ENCODE measurements at places on chromosomes 3 and 15.

GRCh38 chr15:66941108-66941711, 124.2 kb upstream of the SMAD3 start:
- H3K27me3 ChIP-seq = peaks cover 2% of the 10 kb centered on the region
- no peak overlapping the region for H3K27ac ChIP-seq
- H3K4me3 ChIP-seq = no peak overlapping the region
- no peak for DNase-seq
- H3K4me1 ChIP-seq = peaks cover 5% of the 10 kb centered on the region
- no peaks in the 10 kb centered on the region for H3K36me3 ChIP-seq

DNA sequence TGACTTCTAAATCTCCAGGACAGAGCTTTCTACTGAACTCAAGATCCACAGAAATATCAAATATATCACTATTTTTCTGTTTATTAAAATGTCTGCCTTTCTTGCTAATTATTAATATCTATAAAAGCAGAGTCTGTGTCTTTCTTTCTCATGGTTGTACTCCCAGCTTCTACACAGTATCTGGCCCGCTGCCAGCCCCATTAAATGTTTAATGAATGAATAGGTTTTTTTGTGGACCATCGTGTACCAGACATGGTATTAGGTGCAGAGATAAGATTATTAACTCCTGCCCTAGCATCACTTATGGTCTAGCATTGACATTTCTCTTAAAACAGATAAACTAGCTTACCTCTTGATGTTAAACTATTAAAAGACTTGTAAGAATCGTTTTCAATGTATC, 111.4 kb upstream of the RBMS3 start:
- no peak overlapping the region for H3K27ac ChIP-seq
- no peaks in the 10 kb centered on the region for H3K27me3 ChIP-seq
- peaks cover 13% of the 10 kb centered on the region for H3K4me1 ChIP-seq

GRCh38 chr15:77772641-77773402, 140.1 kb upstream of the LINGO1 start:
- H3K36me3 ChIP-seq = no peaks in the 10 kb centered on the region
- peaks cover 2% of the 10 kb centered on the region for H3K27me3 ChIP-seq
- no peaks in the 10 kb centered on the region for H3K4me1 ChIP-seq
- DNase-seq = no peak

GRCh38 chr15:94203306-94203705, 28.1 kb upstream of the MCTP2 start:
- no peak overlapping the region for H3K27ac ChIP-seq
- DNase-seq = no peak
- H3K27me3 ChIP-seq = no peaks in the 10 kb centered on the region

DNA sequence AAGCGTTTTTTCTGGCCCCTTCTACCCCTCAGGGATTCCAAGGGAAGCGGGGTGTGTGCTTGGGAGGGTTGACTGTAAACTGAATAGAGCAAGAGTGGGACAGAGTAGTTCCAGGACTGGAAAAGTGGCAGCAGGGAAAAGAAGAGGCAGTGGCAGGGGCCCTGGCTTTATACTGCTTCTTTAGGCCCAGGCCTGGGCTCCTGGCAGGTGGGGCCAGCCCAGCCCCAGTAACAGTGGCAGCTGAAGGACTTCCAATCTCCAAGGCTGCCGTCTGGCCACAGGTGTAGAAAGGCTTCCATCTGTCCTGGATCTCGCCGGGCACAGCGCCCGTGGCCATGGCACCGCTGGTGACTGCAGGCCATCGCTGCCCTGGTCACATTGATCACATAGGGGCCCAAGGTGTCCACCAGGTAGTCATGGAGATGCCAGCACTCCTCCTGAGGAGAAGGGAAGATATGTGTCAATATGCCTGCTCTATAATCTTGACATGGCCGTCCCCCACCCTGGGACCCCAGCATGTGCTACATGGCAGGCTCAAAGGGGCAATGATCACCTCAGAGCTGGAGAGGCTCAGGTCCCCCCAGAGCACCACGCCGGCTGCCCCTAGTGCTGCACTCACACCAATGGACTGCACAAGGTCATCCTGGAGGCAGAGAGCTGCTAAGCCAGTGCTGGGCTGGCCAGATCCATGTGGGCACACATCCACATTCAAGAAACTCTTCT, 1.0 kb upstream of the IFRD2 start:
- H3K4me1 ChIP-seq = peaks cover 23% of the 10 kb centered on the region
- H3K27me3 ChIP-seq = no peaks in the 10 kb centered on the region
- H3K27ac ChIP-seq = peak overlapping the region; percentile 96
- peak overlapping the region; percentile 89 for H3K4me3 ChIP-seq
- DNase-seq = no peak

DNA sequence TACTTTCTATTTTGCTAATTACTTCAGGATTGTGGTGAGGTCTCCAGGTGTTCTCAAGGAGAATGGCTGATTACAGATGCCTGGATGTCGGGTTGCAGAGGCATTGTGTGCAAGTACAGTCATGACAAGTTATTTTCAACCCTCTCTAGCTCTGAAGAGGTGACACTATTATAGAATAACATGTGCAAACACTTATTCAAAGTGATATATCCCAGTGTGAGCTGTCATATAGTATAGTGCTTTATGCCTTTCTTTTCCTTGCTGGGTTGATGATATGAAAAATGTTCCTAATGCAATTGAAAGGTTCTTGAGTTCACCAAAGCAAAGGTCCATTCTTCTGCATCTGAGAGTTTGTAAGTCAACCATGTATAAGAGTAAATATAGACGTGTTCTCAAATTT, 167.2 kb downstream of the SPATA16 start:
- no peak overlapping the region for H3K27ac ChIP-seq
- H3K4me3 ChIP-seq = no peak overlapping the region
- H3K27me3 ChIP-seq = no peaks in the 10 kb centered on the region
- H3K4me1 ChIP-seq = no peaks in the 10 kb centered on the region
- H3K36me3 ChIP-seq = no peaks in the 10 kb centered on the region

DNA sequence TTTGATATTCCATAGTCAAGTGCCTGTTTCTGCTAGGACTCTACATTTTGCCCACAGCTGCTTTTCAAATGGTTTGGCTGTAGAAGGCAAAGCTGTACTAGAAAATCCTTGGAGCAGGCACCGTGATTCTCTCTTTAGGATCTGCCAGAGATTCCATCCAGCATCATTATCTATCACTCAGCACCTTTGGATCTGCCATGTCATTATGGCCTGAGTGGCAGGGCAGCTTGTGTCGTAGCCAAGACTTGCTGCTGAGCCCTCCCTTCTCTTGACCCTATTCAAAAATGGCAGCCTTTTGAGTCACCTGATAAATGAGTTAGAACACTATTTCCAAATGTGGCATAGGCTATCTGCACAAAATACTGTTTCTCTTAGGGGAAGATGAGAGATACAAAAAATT, 8.1 kb upstream of the CMSS1 start:
- no peak overlapping the region for H3K4me3 ChIP-seq
- no peak for DNase-seq
- peaks cover 4% of the 10 kb centered on the region for H3K27me3 ChIP-seq
- H3K4me1 ChIP-seq = peaks cover 3% of the 10 kb centered on the region
- H3K27ac ChIP-seq = no peak overlapping the region

GRCh38 chr3:125240496-125240895, 27.9 kb upstream of the SLC12A8 start:
- no peak overlapping the region for H3K27ac ChIP-seq
- DNase-seq = no peak
- H3K4me3 ChIP-seq = no peak overlapping the region
- no peaks in the 10 kb centered on the region for H3K4me1 ChIP-seq
- H3K27me3 ChIP-seq = no peaks in the 10 kb centered on the region

DNA sequence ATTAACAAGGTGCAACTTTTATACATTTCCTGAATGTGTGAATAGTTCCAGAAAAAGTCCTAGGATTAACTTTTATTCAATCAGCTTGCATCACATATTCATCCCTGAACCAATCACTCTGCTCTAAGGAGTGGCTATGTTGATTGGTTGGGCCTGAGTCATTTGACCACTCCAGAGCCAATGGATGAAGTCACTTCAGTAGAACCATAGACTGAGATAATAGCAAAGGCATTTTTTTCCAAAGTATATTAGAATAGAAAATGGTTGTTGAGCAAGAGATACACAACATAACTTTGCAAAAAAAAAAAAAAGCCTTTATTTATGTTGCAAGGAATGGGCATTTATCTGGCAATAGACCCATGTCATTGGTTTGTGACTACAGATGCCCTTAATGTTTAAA, 55.5 kb upstream of the AGTR1 start:
- H3K27ac ChIP-seq = no peak overlapping the region
- H3K4me3 ChIP-seq = no peak overlapping the region
- H3K27me3 ChIP-seq = no peaks in the 10 kb centered on the region

DNA sequence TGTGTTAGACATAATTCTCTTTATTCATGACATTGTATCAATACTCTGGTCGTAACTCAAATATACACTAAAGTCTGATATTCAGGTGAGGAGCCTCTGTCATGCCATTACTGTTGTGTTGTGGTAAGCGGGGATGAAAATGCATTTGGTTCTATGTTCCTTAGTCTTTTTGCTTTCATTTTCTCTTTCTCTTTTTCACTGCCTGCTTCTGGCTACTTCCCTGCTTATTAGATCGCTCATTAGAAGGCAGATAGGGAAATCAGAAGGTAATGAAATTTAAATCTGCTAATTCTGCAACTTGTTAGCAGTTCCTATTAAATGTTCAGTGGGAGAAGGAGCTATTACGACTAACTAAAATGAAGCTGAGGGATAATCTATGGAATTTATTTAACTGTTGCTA, 345.0 kb downstream of the GRM7 start:
- no peak for DNase-seq
- no peaks in the 10 kb centered on the region for H3K36me3 ChIP-seq
- H3K4me1 ChIP-seq = no peaks in the 10 kb centered on the region

GRCh38 chr15:40270246-40270995, 12.4 kb downstream of the ANKRD63 start:
- H3K36me3 ChIP-seq = no peaks in the 10 kb centered on the region
- H3K27me3 ChIP-seq = no peaks in the 10 kb centered on the region
- DNase-seq = no peak
- H3K27ac ChIP-seq = no peak overlapping the region

GRCh38 chr15:71691081-71691457, 119.3 kb upstream of the NR2E3 start:
- peaks cover 5% of the 10 kb centered on the region for H3K4me1 ChIP-seq
- no peak overlapping the region for H3K4me3 ChIP-seq
- H3K36me3 ChIP-seq = no peaks in the 10 kb centered on the region

- no peaks in the 10 kb centered on the region for H3K36me3 ChIP-seq
- no peak overlapping the region for H3K4me3 ChIP-seq
- H3K27me3 ChIP-seq = no peaks in the 10 kb centered on the region
- no peak overlapping the region for H3K27ac ChIP-seq
Measured at GRCh38 chr3:77815467-77815866, 775.6 kb downstream of the ROBO2 start.

DNA sequence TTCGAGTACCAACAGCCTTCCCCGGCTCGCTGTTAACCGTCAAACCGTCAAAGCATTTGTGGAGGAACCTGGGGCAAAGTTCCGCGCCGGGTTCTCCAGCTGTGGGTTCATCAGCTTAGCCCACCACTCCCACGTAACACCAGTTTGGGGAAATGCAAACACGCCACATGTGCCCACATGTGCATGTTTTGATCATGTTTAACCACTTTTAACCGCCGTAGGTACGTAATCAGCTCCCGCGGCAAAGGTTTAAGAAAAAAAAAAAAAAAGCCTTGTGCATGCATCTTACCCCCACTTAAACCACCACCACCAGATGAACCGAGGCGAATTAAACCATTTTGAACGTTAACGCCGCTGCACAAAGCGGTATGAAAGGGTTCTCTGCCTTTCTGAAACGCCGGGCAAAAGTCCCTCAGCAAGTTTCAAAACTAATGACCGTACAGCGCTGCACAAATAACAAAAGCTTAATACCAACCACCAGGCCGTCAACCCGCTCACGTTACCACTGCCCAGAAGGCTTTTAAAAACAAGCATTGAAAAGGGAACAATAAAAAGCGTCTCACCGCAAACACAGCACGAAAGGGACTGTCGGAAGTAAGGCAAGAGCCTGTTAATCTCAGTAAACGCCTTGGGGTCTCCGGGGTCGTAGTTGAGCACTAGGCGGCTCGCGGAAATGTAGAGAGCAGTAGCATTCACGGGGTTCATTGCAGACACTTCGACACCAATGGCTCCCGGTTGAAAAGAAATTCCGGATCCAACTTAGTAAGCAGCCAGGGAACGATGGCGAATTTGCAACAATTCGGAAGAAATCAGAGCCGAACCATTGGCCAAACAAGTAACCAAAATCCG, 1.5 kb downstream of the MSL2 start:
- peaks cover 52% of the 10 kb centered on the region for H3K36me3 ChIP-seq
- peaks cover 43% of the 10 kb centered on the region for H3K4me1 ChIP-seq

- no peaks in the 10 kb centered on the region for H3K4me1 ChIP-seq
- no peaks in the 10 kb centered on the region for H3K36me3 ChIP-seq
Measured at GRCh38 chr3:118144919-118145318, 889.7 kb downstream of the IGSF11 start.

- no peak overlapping the region for H3K4me3 ChIP-seq
- no peak overlapping the region for H3K27ac ChIP-seq
- peaks cover 4% of the 10 kb centered on the region for H3K36me3 ChIP-seq
Measured at GRCh38 chr3:18732474-18732873, 307.3 kb upstream of the SATB1 start.

GRCh38 chr15:32953533-32953910, 235.7 kb downstream of the GREM1 start:
- H3K36me3 ChIP-seq = no peaks in the 10 kb centered on the region
- H3K4me1 ChIP-seq = no peaks in the 10 kb centered on the region
- no peak overlapping the region for H3K27ac ChIP-seq
- no peaks in the 10 kb centered on the region for H3K27me3 ChIP-seq

- peaks cover 3% of the 10 kb centered on the region for H3K27me3 ChIP-seq
- no peak overlapping the region for H3K4me3 ChIP-seq
- DNase-seq = no peak
- no peak overlapping the region for H3K27ac ChIP-seq
Measured at GRCh38 chr3:46707601-46708011, 6.4 kb downstream of the TMIE start.

DNA sequence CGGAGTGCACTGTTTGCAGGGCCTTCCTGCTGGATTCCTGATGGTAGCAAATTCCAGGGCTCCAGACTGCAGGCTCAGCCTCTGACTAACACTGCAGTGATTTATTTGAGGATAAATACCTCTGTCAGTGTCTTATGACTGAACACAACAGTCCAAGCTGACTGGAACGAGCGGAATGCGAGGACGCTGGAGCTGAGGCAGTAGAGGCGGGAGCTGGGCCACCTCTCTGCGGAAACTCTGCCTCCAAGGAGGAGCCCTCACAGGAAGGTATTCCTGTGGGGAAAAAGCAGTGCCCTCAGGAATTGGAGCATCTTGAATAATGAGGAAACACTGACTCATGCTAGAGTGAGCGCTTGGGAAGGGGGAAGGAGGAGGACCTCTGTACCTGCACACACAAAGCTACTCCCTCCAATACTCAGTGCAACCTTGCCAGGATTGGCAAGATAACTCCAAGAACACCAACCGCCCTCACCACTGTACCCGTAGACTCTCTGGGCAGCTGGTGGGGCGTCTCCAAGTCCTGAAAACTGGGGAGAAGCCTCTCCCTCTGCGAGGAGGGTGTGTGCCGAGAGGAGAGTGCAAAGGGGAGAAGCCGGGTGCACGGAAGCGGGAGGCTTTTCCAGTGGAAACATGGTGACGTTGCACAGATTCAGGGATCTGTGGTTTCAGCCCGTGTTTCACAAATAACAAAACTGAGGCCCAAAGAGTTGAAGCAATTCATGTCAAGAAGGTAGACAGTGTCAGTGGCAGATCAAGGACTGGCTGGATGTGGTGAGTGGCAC, 43.0 kb downstream of the VGLL4 start:
- no peak for DNase-seq
- peak overlapping the region; percentile 10 for H3K27ac ChIP-seq
- no peaks in the 10 kb centered on the region for H3K27me3 ChIP-seq

GRCh38 chr3:127452321-127452821, 138.2 kb downstream of the TPRA1 start:
- H3K27me3 ChIP-seq = peaks cover 29% of the 10 kb centered on the region
- no peak for DNase-seq
- H3K4me1 ChIP-seq = peaks cover 3% of the 10 kb centered on the region

GRCh38 chr3:60154011-60154410, 1097.2 kb downstream of the FHIT start:
- H3K4me1 ChIP-seq = no peaks in the 10 kb centered on the region
- DNase-seq = no peak
- H3K4me3 ChIP-seq = no peak overlapping the region
- no peaks in the 10 kb centered on the region for H3K36me3 ChIP-seq

Data from T-helper 2 cell treated with Interferon-gamma antibody and Interleukin-4, amounts not matched to agents 5 μg/mL and 100 μg/mL, for 36 hours (primary cell).